ENCODE measurements at places on chromosomes 12 and 14.

DNA sequence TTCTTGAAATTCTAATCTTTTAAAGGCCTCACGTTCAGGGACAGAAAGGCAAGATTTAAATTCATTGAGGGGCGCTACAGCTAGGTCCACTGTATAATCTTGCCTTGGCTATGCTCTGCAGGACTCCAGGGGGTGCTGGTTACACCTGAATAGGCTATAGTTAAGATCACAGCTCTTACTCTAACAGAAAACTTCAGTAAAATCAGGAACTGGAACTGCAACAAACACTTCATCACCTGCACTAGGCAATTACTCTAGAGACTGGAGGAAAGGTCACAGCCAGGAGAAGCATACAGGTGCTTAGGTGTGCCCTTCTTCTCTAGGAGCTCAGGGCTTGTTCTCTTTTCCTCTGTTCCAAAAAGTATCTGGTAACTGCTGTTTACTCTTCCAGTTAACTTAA lies 20.9 kb downstream of the SLCO1C1 start:
- DNase-seq = no peak

DNA sequence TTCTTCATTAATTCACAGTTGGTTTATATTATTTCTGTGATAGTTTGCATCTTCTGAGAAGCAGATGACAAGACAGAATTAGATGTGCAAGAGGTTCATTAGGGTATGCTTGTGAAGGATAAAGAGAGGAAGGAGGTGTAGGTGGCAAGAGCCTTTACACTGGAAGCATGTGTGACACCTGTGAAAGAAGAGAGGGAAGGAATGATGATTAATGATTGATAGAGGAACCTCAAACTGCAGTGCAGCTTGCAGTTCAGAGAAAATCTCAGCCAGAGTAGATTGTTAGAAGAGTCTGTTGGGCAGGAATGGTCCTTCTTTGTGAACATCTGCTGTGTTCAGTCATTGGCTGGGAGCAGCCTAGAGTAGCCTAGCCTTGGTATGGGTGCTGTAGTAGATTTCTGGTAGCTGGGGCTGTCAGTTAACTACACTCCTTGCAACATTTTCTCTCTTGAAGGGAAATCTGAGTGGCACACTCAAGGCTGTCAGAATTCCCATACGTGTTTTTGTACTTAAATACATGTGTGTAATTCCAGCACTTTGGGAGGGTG lies 9.0 kb downstream of the RCOR1 start:
- no peak for DNase-seq

GRCh38 chr12:6235906-6236640 lies 35.9 kb downstream of the CD9 start:
- DNase-seq = no peak

DNA sequence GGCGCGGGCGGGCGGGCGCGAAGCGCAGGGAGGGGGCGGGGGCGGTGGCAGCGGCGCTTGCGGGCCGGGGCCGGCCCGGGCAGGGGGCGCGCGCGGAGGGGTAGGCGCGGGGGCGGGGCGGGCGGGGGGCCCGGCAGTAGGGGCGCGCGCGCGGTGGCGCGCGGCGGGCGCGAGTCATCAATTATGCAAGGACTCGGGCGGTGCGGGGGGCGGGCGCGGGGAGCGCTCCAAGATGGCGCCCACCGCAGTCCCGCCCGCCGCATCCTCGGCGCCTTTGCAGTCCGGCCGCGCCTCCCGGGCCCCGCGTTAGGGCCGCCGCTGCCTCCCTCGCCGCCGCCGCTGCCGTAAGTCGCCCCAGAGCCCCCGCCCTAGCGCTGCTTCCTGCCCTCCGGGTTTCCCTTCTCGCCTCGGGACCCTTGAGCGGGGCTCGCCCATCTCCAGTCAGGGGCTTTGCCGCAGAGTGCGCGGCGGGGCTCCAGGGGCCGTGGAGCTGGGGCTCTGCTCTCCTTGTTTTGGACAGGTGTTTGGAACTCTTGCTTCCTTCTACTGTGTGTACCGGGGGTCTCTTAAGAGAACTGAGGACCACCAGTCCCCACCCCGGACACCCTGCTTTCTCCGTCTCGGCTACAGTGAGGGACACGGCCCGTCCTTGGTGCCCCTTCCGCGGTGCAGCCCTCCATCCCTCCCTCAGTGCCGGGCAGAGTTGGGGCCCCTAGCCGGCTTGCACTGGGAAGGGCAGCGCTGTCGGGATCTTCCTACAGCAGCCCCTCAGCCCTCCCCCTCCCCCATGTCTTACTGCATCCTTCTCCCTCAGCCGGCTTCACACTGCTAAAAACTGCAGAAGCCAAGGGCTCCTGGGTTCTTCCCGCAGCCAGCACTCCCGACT lies at the start of gene SCN8A:
TSS of gene SCN8A (plus strand) at position 218 of the 886 bp plus-strand sequence. CDS start 71,585 bp downstream, outside the sequence.
- peak; percentile 7 for DNase-seq

DNA sequence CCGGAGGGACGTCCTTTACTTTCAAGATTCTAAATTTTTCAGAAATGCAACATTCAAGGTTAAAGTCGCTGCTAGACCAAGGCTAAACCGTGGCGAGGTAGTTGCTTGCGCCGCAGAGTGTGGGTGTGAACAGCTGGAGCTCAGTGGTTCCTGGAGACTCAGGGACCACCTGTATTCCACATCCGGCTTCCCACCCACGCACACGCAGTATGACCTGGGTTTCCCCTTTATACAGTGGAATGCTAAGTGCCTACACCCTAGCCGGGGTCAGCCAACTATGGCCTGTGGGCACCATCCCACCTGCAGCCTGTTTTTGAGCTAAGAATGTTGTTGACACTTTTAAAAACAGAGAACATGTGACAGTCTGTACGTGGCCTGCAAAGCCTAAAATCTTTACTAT lies 42.9 kb upstream of the TESC start:
- DNase-seq = no peak

All from large intestine (tissue), 12 donors.